ENCODE measurements at places on chromosomes 2 and 18.

DNA sequence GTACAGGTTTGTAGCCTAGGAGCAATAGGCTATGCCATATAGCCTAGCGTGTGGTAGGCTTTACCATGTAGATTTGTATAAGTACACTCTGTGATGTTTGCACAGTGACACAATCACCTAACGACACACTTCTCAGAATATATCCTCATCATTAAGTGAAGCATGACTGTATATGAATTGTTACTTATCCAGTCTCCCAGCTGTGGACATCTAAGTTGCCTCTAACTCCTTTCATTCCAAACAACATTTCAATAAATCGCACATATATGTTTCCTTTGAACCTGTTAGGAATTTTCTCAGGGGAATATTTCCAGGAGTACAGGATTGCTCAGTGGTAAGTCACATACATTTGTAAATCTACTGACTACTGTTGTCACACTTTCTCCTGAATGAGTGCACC is 90.0 kb downstream of the ARHGAP15 start:
- DNase-seq, result no peak

DNA sequence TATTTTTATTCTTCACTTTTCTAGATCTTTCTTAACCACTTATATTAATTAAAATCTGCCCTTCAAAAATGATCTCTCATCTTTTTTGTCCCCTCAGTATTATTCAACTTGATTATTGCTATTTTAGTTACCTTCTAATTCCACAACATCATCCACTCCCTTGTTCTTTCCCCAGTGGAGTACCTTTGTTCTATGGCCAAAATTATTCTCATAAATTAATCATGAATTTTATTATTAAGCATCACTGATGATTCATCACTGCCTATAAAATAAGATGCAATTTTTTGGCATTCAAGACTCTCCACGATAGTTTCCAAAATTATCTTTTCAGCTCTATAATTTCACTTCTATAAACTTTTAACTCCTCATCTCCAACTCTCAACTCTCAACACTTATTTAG is 505.7 kb downstream of the SPAG16 start:
- DNase-seq, result no peak

GRCh38 chr2:143877876-143878530 is 641.9 kb downstream of the ZEB2 start:
- no peak for DNase-seq

DNA sequence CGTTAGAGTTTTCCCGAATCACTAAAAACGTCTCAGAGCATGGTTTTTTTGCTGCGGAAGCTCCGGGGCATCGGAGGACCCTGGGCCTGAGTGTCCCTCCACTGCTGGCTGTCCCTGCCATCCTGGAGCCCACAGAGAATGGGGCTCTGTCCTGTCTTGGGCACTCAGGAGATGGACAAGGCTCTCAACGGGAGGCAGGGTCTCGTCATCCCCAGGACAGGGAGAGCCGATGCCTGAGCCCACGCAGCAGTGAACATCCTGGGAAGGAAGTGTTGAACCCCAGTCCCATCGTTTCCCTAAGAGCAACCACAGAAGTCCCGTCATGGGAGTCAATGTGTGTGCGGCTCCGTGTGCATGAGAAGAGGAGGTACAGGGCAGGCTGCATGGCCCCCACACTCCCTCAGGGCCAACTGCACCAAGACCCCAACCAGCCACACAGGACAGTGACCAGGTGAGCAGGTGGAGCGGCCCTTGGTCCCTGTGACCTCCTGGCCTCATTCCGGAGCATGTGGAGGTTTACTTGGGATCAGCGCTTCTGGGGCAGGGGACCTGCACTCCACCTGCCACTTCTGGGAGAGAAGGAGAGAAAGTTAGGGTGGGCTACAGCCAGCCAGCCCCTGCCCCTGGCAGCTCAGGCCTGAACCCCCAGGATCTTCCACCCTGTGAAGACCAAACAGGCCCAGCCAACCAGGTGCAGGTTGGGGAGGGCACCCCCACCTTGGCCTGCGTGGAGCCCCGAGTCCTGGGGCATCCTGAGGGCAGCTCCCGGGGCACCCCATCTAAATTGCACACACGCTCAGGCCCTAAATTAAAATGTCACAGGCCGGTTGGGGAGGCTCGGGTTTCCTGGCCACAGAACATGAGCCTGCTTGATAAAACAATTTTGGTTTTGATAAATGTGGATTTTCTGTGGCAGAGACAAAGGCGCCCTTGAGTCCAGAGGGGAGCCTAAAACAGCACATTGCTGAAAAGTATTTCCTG is 3.1 kb upstream of the SNED1 start:
- DNase-seq, result no peak

DNA sequence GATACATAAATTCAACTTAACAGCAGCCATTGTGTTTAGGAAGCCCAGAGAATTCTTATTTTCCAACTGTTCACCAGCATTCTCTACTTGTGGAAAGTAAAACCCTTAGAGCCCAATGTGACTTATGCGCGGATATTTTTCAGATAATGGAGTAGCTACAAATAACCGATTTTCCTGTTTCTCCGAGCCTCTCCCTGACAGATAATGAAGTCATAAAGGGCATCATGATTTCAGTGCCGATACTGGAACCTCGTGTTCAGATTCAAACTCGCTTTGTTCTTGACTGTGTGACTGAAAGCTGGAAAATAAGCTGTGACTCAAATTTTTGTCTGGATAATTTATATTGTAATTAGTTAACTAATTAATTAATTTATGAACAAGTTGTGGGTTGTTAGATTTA is 228.2 kb downstream of the VAPA start:
- DNase-seq, result no peak

GRCh38 chr18:46068763-46069162 is 3.3 kb downstream of the PSTPIP2 start:
- no peak for DNase-seq

DNA sequence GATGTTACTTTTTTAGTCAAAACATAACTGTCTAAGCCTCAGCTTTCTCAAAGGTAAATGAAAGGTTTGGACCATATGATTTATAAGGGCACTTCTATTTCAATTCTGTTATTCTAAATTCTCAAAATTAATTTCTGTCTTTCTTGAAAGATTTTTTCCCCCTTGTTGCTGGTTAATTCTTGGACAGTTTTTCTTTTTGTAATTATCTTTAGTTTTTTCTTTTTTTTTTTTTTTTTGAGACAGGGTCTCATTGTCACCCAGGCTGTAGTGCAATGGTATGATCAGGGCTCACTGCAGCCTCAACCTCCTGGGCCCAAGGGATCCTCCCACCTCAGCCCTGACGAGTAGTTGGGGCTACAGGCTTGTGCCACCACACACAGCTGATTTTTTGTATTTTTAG is 121.0 kb upstream of the MYO3B start:
- DNase-seq, result no peak

DNA sequence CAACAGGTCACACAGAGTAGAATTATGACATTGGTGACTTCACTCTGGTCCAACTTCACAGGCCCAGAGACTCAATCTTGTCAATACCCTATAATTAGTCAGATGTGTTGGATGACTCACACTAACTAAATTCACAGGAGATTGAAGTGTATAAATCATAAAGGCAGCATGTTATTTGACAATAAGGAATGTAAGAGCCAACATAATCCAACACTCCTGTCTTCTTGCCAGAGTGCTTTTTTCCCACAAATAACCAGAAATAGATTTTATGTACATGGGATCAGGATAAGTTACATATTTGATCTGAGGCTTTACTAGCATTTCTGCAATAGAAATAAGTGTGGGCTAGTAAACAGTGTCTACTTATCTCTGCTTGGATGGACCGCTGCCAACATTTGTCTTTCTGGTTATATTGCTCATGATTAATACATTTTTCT is 42.2 kb upstream of the ZSWIM2 start:
- no peak for DNase-seq

DNA sequence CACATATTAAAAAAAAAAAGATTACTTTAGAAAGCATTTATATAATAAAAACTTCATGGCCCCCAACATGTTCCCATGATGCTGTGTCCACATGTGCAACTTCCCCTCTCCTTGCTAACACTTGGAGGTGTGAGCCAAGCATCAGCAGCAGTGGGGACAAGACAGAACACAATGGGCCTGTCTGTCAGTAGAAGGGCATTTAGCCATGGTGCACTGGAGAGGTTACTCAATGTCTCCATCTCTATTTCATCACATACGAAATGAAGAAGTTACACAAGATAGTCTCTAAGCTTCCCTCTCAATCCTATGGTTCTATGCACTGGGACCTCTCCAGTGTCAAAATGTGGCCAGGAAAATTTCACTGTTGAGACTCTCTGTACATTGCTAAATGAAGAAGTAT is 2.5 kb downstream of the VIT start:
- DNase-seq, result no peak

DNA sequence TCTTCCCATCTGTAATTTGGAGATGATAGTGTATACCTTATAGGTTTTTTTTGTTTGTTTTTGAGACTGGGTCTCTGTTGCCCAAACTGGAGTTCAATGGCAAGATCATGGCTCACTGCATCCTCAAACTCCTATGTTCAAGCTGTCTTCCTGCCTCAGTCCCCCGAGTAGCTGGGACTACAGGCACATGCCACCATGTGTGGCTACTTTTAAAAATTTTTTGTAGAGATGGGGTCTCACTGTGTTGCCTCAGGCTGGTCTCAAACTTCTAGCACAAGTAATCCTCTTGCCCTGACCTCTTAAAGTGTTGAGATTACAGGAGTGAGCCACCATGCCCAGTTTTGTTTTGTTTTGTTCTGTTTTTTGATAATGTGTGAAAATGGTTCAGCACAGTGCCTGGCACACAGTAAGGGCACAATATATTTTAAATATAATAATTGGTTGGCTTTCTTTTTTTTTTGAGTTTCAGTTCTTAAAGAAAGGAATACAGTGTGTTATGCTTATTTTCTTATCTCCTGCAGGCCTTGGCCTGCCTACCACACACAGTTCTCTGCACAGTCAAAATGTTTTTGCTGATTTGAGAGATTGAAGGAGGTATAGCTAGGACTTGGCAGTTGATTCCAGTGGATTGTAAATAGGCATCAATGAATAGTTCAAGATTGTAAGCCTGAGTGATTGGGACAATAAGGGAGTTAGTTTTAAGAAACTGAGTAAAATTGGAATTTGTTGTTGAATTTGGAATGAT is 6.1 kb downstream of the ACTR3 start:
- DNase-seq, result no peak

GRCh38 chr2:234671716-234672115 is 174.8 kb upstream of the ARL4C start:
- DNase-seq, result no peak

- DNase-seq, result peak; percentile 34
Measured at GRCh38 chr2:127525691-127526131, 578 bp downstream of the IWS1 start.

DNA sequence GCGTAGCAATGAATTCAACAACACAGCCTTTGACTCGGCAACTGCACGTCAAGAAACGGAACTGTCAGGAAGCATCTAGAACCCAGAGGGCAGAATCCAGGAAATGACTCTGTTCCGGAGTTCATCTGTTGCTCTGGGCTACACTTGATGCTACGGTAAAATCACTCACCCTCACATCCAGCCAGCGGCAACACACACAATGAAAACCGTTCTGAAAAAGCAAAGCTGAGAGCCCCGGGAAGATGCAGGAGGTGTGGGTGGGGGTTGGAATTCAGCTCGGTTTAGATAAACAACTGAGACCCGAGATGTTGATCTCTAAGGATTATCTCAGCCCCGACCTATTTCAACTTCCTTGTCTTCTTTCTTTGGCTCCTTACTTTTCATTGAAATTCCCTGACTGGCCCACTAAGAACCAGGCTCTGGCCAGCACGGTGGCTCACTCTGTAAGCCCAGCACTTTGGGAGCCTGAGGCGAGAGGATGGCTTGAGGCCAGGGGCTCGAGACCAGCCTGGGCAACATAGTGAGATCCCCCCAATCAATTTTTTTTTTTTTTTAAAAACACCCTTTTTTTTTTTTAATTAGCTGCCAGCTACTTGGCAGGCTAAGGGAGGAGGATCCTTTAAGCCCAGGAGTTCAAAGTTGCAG is 13.3 kb upstream of the RAB17 start:
- DNase-seq, result peak; percentile 64

- no peak for DNase-seq
Measured at GRCh38 chr18:36326771-36327170, 29.3 kb downstream of the FHOD3 start.

- DNase-seq, result no peak
Measured at GRCh38 chr2:15241201-15241600, 319.9 kb downstream of the NBAS start.

GRCh38 chr18:13262839-13263691 is 44.5 kb downstream of the LDLRAD4 start:
- no peak for DNase-seq

GRCh38 chr2:174827371-174828369 is 63.4 kb upstream of the CHRNA1 start:
- no peak for DNase-seq

DNA sequence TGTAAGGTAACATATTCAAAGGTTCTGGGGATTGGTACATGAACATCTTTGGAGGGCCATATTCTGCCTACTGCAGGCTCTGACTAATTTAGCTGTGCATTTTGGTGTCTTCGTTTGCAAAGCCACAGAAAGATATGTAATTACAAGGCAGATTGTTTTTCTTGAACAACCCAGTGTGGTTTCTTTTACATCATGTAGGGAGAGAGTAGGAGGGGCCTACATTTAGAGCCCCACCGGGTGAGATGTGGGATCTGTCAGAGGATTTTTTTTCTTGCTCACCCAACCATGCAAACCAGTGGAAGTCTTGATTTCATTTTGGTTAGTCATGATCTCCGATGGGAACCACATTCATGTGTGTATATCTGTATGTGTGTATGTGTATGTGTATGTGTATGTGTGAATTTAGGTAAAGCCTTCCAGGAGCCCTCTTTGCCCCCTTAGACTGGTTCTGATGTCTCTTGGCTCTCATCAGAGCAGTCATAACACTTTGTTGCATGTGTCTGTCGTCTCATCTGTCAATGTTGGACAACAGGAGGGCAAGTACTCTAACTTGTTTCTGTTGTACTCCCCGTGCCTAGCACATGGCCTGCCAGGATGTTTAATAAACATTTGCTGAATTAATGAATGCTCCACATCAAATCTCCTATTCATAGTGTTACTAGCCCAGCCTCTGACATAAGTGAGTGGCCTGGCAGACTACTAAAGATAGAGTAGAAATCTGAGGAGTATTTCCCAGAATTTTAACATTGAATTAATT is 239.9 kb downstream of the MTX2 start:
- peak; percentile 41 for DNase-seq

- no peak for DNase-seq
Measured at GRCh38 chr2:232512602-232513001, 7.6 kb upstream of the PRSS56 start.

DNA sequence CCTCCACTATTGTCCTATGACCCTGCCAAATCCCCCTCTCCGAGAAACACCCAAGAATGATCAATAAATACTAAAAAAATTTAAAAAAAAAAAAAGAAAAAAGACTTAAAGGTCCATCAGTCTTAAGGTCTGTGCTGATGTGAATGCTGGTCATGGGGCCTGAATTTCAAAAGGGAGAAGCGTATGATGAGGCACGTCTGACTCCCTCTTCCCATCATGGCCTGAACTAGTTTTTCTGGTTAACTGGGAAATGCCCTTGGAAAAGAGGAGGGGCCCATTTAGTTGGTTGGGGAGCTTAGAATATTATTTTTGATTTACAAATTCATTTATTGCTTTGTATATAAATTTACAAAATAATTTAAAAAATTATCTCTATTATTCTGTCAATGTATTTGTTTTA is 291.0 kb upstream of the CDH19 start:
- DNase-seq, result no peak

Data from activated CD4-positive, alpha-beta T cell treated with anti-CD3 and anti-CD28 coated beads for 36 hours (primary cell).